Progenitor cell of endocrine pancreas (in vitro differentiated cells): ENCODE measurements at places on chromosomes 3 and 15.

GRCh38 chr3:178637802-178638201 lies 101.6 kb downstream of the KCNMB2 start:
- no peak for DNase-seq

GRCh38 chr15:66251790-66252684 lies 1.5 kb downstream of the MEGF11 start:
- DNase-seq = peak; percentile 53

DNA sequence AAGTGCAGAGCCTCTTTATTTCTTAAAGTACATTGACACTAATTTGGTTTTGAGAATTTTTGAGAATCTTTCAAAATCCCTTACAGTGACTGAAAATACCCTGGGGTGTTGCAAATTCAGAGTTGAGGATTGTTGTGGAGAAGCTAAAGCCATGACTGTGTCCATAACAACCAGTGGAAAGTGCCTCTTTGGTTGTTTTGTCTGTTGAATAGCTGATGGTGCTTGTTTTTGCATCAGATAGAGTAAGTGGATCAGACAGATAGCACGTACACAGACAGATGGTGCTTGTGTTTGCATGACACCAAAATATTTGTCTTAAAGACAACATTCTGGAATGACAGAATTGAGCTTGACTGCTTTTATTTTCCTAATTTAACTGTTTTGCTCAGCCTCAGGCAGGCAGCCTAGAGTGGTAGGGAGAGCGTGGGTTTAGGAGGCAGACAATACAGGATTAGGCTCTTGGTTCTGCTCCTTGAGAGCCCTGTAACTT lies 265.0 kb downstream of the IL20RB start:
- DNase-seq = no peak

DNA sequence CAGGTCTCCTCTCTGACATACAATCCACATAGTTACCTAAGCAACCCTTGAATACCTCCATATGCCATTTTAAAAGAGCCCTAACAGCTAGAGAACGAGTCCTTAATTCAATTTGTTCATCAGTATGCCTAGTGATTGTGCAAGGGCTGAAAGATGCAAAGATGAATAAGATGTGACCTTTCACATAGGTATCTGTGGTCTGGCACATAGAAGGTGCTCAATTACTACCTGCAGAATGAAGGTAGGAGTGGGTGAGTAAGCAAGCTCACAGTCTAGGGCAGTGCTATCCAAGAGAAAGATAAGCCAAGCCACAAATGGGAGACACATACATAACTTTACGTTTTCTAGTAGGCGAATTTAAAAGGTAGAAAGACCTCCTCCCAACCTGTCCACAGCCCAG lies 157.9 kb downstream of the OSBPL10 start:
- no peak for DNase-seq

- no peak for DNase-seq
Measured at GRCh38 chr3:116270056-116270455, 175.2 kb downstream of the LSAMP start.
